Activated T-cell treated with anti-CD3 and anti-CD28 coated beads, Interleukin-2, amount 50 U/mL, for 1 hour (primary cell): ENCODE measurements at places on chromosomes 2 and 18.

DNA sequence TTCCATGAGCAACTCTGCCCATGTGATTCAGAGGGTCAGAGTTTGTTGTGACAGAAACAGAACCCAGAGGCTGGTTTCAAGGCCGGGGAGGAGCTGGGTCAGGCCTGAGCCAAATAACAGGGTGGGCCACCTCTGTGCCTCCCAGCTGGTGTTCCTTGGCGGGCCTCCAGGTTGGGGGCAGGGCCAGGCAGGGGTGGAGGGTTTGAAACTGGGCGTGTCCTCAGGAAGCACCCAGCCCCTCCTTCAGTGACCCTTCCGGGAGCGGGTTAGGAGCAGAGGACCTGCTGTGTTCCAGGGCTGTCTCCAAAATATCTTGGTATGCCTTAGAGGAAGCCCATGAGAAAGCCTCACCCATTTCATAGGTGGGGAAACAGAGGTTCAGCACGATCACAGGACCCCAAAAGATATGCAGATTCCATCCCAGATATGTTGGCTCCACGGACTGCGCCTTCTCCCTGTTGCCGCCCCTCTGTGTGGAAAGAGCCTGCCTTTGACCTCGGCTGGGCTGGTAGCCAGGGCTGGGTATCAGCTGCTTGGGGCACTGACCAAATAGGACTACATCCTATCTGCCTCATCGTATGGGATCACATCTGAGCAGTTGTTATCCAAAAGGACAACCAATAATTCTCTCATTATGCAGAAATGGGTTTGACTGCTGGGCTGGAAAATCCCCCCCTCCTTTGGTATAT is 74.8 kb upstream of the GLI2 start:
- DNase-seq, result no peak

DNA sequence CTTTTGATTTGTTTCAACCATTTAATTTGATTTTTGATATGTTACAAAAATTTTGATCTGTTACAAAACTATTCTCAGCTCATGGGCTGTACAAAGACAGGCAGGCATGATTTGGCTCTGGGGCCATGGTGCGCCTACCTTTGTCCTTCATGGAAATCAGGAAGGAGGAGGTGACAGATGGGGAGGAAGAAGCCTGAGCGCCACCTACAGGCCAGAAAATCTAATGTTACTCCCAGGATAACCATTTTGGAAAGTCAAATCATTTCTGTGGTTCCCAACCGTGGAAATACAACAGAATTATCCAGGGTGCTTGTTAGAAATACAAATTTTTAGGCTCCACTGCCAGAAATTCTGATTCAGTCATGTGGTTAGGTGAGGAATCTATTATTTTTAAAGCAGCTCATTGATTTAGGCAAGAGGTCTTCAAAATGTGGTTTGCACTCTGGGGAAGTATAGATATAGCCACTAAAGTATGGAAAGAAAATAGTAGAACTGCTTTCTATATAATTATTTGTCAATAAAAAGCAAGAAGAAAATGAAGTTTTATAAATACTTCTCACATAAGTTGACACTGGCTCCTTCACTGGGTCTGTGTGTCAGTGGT is 93.9 kb downstream of the EVA1A start:
- no peak for DNase-seq

- no peak for DNase-seq
Measured at GRCh38 chr2:9261231-9261883, 54.7 kb downstream of the ASAP2 start.

- no peak for DNase-seq
Measured at GRCh38 chr18:70044632-70045031, 97.0 kb upstream of the CD226 start.

- no peak for DNase-seq
Measured at GRCh38 chr18:45198526-45198925, 416.8 kb upstream of the SLC14A2 start.

DNA sequence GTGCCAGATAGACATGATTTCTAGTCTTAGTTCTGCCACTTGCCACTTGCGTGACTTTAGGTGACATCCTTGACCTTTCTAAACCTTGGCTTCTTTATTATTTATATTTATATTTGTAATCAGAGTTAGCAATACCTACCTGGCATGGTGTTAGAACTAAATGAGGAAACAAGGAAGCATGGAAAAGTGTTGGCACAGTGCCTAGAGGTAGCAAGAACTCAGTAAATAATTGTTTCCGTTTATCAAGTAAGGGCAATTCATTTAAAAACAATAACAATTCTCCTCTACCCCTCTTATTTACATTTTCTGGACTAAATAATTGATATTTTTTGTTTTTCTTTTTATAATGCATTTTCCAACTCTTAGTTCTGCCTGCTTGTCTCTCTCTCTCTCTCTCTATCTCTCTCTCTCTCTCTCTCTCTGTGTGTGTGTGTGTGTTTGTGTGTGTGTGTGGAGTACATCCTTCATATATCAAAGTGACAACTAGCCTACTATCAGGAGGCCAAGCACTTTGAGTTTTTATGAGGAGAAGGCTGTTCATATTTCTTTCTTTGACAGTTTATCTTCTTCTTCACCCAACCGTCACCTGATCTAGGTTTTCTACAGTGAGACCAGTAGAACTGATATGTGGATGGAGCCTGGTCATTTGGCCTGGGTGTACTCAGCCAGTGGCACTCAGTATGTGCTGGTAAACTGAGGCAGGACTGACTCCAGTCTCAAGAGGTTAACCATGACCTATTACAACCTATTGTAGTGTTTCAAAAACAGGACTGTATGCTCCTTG is 134.5 kb downstream of the LRRTM1 start:
- no peak for DNase-seq

DNA sequence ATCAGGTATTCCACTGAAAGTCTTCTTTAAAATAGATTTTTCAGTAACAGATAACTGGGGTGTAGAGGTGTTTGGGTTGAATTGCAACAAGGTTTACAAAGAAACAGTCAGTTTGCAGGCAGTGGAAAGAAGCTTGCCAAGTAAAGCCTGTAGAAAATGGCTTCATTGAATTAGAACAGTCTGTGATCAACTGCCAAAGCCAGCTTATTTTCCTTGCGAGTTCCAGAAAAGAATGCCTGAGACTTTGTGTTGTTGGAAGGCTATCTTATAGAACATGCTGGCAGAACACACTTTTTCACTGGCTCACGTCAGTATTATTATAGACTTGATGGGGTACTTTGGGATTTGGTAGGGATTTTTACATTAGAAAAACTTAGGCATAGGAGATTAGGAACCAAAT is 601.0 kb downstream of the XIRP2 start:
- no peak for DNase-seq

DNA sequence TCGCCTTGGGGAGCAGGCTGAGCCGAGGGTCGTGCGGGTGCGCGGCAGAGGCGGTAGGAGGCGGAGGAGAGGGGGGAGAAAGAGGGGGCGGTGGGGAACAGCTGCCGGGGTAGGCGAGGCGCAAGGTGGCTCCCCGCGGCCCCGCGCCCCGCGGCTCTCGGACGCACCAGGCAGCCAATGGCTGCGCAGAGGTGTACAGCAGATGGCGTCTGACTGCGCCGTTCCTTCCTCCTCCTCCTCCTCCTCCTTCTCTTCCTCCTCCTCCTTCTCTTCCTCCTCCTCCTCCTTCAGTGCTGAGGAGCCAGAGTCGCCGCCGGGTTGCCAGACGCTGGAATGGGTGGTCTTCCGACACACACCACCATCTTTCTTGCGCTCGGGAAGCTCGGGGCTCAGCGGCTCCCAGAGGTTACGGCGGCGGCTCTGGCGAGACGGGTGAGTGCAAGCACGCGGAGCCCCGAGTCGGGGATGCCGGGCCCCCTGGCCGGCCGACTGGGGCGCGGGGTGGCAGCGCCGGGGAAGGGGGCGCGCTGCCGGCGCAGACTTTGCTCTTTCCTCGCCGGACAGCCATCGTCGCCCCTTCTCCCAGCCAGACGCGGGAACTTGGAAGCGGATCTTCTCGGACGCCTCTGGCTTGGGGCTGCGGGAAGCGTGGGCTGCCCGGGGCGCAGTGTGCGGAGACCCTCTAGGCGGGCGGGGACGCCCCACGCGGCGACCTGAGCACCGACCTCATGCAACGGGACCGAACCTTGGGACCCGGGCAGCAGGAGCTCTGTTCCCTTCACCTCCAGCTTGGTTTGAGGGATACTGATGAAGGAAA is at the start of gene THSD7B:
THSD7B (plus strand) TSS at position 290 of the 817 bp plus-strand sequence. CDS start 116,634 bp downstream, outside the sequence.
- DNase-seq, result no peak

GRCh38 chr2:62054029-62054791 is 141.7 kb upstream of the B3GNT2 start:
- DNase-seq, result no peak

DNA sequence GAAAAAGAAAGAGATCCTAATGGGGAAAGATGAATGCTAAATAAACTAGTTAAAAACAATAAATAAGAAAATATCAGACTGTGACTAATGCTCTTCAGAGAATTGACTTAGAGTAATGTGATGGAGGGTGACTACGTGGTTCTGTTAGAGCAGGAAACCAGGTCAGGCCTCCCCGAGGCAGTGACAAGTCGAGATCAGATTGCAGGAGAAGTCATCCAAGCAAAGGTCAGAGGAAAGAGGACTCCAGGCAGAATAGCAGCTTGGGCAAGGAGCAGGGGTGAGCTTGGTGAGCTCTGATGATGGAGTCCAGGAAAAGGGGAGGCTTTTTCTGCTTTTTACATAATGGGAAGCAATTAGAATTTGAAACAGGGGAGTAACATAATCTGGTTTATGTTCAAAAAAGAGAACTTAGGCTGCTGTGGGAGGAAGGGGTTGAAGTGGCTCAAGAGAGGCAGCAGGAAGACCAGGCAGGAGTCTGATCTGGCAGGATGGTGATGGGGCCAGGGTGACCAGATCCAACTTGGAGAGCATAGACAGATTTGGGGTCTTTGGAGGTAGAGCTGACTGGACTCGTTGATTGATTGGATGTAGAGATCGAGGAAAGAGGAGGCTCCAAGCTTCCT is 27.3 kb upstream of the ITGB6 start:
- no peak for DNase-seq

GRCh38 chr2:176664478-176664877 is 395.2 kb downstream of the MTX2 start:
- no peak for DNase-seq

DNA sequence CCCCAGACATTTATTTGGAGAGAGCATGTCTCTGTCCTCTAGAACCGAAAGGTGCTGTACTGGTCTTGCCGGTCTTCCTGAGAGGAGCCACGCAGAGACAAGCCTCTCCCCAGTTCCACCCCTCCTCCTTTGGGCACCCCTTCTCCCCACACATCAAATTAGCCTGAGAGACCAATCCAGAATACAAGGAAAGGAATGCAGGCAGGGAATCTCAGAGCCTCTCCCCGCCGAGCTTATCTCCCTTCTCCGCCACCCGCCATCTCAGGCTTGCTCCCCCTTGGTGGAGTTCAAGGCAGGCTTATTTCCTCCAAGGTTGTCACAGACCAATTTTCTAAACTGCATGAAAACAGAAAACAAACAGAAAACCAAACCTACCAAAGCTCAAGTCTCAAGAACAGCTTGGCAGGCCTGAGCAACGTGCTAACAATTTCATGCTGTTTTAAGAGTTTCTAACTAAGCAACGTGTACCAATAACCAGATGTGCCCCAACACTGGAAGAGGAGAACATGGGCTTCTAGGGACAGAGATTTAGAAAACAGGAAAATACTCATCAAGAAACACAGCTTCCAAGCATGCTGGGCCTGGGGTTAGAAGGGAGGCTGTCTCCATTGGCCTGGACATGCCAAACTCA is 124.5 kb upstream of the PKDCC start:
- no peak for DNase-seq

DNA sequence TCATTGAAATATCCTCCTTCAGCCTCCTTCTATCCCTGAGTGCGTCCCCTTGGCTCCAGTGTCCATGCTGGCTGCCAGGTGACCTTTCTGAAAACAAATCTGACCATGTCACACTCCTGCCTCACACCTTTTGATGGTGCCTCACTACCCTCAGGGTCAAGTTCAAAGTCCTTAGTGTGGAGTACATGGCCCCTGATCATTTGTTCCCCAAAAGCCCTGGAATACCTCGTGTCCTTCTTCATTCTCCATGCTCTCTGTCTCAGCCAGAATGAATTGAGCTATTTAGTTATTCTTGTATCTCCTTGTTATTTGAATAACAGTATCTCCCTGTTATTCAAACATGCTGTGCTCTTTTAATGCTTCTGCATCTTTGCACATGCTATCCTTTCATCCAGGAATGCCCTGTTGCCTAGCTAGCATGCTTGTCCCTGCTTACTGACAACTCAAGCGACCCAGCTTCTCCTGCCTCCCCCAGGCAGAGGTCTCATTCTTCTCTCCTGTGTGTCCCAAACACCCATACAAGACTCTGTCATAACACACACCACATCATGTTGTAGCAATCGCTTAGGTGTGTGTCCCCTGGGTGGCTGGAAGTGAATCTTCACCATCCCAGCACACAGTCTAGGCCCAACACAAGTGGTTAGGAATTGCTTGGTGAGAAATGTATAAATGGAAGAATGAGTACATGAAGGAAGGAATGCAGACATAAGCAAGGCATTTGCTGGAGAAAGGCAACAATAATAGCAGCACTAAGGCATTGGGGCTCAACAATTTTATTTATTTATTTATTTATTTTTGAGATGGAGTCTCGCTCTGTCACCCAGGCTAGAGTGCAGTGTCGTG is 144.0 kb downstream of the DDX1 start:
- DNase-seq, result no peak

DNA sequence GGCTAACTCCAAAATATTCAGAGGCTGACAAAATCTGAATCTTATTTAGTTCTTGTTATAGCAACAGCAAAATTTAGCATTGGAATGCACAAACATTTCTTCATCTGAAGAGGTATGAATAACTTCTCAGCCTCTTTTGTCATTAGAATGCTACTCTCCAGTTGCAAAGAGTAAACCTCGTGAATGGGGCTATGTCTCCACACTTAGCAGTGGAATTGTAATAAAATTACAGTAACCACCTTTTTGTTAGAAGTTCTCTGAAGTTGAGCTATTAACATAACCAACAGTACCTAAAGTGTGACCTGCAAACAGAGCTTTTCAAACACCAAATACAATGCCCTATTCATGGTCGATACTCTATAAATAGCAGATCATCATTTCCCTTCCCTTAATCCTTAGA is 50.2 kb upstream of the GALNT3 start:
- no peak for DNase-seq

DNA sequence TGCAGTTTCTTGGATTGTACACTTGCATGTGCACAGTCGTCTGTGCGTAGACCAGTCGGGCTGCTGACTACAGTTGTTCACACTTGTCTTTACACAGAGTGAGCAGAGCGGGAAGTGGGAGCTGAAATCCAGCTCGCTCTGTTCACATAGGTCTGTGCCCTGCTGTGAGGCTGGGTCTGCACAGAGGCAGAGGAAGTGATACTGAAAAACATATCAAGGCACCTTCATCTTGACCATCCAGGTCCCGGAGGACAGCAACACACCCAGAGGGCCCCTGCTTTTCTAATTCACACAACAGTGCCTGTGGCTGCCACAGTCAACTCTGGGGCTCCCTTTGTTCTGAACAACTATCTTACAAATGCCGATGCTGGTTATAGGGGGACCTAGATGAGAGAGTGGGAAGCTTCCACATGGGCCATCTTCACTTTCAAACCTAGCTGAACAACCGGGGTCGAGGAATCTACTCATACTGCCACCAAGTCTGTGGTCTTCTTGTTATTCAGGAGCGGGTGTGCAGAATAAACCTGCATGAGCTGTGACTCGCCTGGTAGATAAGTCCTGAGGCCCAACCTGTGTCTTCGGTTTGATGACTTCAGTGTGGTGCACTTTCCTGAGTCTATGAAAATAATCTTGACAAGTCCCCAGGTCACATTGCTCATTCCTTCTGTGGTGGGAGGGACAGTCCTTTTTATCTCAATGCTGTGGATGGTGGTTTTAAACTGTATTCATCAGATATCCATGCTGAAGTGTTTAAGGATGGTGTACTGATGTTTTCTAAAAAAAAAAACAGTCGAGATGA is 3.5 kb upstream of the ADNP2 start:
- no peak for DNase-seq

- no peak for DNase-seq
Measured at GRCh38 chr2:167334146-167334742, 446.0 kb downstream of the XIRP2 start.
